Nephron progenitor cell (in vitro differentiated cells): ENCODE measurements at places on chromosomes 3 and 15.

GRCh38 chr15:70557521-70558258, 205.7 kb downstream of the UACA start:
- DNase-seq, result no peak

- no peak for DNase-seq
Measured at GRCh38 chr3:107727102-107727501, 204.3 kb downstream of the BBX start.

DNA sequence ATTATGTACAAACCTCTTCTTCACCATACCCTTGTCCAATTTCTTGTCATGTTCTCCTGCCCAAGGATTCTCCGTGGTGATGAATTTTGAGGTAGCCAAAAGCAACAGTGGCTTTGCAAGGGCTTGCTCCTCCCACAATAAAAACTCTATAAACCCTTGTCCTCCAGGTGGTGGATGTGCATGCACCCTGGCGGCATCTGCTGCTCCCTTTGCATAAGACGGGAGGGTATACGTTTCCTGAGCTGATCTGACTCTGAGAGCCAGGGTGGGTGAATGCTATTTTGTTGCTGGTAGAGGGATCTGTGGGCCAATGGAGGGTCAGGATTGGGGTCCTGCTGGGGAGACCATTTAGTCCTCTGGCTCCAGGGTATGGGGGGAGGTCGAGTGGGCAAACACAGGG, 5.4 kb downstream of the DNAH1 start:
- DNase-seq, result no peak

- DNase-seq, result no peak
Measured at GRCh38 chr15:70023769-70024491, 73.8 kb downstream of the TLE3 start.

DNA sequence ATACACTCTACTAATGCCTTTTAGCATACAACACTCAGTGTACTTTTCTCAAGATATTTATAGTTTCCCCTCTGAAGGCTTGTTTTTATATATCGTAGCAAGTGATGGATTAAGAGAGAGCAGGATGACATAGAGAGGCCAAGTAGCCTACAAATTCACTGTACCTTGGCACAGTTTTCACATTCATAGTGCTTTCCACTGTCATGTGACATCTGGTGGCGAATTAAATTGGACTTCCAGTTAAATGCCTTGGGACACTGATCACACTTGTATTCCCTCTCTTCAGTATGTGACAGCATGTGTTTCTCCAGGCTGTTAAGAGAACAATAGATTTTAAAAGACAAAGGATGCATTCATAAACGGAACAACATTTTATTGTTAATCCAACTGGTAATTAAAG, 541.1 kb downstream of the MECOM start:
- no peak for DNase-seq

GRCh38 chr3:45640724-45641361, 46.3 kb downstream of the LIMD1 start:
- DNase-seq, result no peak

GRCh38 chr15:65926459-65926858, 57.2 kb downstream of the RAB11A start:
- no peak for DNase-seq

DNA sequence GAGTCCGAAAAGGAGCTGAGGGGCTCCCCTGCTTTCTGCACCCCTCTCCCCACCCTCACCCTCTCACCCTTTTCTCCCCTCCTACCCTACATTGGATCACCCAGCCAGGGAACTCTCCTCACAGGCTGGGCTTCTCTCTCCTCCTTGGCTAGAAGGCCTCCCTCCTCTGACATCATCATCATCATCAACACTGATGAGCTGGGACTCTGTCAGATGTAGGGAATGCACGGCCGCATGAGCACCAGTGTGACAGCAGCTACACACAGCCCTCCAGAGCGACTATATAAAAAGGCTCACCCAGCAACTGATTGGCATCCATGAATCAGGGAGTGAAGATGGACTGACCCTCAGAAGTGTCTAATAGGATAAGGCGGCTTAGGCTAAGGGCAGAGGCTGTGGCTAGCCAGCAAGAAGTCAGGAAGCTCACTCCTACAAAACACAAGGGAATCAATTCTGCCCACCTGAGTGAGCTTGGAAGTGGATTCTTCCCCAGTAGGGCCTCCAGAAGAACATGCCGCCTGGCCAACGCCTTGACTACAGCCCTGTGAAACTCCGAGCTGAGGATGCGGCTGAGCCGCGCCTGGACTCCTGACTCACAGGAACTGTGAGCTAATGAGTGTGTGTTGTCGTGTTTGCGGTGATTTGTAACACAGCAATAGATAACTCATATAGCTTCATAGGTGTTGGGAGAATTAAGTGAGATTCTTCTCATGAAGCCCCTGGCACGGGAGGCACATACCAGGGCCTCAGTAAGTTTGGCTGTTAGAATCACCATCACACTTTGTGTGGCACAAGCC, 147.6 kb downstream of the FAM43A start:
- DNase-seq, result no peak

DNA sequence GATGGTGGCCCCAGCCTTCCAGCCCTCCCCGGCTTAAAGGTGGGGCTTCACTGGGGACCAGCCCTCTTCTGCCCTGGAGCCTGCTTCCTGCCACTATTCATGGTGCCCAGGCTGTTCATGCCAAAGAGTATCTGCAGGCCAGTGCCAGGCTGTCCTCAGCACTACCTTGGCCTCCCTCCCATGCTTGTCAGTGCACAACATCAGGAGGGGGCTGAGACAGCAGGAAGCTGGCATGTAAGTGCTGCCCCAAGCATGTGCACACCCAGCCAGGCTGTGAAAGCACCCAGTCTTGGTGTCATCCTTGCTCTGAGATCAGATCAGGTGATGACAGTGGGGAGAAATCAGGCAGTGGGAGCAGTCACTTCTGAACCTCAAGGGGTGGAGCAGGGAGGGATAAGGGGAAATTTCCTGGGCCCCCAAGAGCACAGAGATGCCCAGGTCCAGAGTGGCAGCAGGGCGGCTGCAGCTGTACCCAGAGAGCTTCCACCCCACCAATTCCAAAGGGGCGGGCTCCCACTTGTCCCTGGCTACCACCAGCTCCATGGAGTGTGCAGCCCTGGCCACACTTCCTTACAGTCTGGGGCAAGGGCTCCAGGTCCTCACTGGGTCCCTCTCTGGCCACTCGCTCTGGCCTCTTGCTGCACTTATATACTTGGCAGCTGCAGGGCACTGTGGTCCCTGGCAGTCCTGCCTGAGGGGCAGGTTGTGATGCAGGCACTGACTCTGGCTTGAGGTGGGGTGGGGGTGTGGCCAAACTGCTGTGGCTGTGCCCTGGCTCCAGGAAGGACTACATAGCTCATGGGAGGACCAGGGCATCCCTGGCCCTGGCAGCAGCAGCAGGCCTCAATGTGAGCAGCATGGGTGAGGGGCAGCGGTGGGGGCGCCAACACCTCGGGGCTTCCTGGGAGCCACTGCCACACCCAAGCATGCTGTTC, 91.4 kb upstream of the TNFSF10 start:
- no peak for DNase-seq

GRCh38 chr3:53721187-53722119, 124.8 kb downstream of the CHDH start:
- no peak for DNase-seq

GRCh38 chr3:43214616-43215015, 71.7 kb upstream of the SNRK start:
- no peak for DNase-seq

DNA sequence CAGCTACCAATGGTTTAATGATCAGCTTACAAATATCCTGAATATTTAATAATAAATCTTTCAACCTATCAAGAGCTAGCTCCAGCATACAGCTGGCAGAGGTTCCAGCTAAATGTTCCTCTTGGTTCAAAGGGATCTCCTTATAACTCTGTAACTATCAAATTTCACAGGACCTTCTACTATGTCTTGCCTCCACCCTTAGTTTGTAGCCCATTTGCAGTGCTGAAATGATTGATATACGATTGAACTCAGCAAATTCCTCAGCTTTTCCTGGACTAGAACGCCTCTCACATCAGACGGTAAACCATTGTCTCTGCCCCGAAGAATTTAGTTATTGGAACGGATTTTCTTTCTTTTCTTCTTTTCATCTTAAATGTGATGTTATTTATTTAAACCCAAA, 41.5 kb downstream of the CD200R1L start:
- no peak for DNase-seq

DNA sequence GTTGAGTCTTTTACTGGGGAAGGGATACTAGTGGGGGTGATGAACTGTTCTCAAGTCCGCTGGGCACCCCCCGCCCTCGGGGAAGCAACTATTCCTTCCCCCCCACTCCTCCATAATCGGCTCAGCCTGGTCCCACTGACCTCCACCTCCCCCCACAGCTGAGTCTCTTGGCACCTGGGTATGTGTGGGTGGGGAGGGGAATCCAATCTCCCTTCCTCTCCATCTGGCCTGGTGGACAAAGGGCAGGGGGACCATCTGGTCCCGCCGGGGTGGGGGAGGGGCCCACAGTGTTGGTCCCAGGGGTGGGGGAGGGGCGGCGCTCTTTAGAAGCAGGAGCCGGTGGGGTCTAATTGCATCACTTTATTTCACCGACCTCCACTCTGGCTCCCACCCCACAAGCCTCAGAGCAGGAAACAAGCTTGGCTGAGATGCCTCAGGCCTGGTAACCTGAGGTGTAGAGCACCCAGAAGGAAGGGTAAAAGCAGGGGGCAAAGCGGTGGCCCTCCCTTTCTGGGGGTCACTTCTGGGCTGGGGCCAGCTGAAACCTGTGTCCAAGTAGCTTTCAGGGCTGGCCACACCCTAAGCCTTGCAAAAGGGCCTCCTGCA, 1.0 kb upstream of the PCBP4 start:
- peak; percentile 72 for DNase-seq

GRCh38 chr15:25937796-25938195, 74.7 kb upstream of the ATP10A start:
- no peak for DNase-seq
